Upper lobe of left lung (tissue), 6 donors: ENCODE measurements at places on chromosomes 6 and 20. TPM values are rescaled to one million over a fixed set of nuclear protein-coding genes. Genes with fewer than 3 reads are reported as not detected.

The FGD2 gene
- 192 TPM for total RNA-seq

The KCNQ5 gene
- 0.71 TPM for total RNA-seq

GRCh38 chr6:36505744-36506534 lies 41.3 kb downstream of the STK38 start:
- H3K27ac ChIP-seq, result no peak overlapping the region
- DNase-seq, result no peak
- no peaks in the 10 kb centered on the region for H3K4me1 ChIP-seq
- H3K27me3 ChIP-seq, result no peaks in the 10 kb centered on the region
- no peak overlapping the region for H3K4me3 ChIP-seq
- H3K36me3 ChIP-seq, result no peaks in the 10 kb centered on the region

DNA sequence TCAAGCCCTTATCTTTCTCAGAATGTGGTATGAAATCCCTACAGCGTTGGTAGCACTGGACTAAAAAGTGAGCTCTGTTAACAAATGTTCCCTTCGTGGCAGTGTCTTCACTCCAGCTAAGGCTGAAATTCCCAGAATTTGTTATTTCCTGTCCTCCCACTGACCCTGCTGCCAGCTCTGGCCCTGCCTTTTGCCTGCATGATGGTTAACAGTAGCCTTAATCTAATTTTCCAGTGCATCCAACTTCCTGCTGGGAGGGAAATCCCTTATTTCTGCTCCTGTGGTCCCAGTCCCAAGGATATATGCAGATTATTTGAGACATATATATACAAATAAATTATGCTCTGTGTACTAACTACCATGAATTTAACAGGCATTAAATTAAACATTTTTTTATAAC lies 157.2 kb upstream of the CARMIL1 start:
- H3K4me1 ChIP-seq, result peaks cover 13% of the 10 kb centered on the region
- H3K36me3 ChIP-seq, result peaks cover 11% of the 10 kb centered on the region
- no peaks in the 10 kb centered on the region for H3K27me3 ChIP-seq
- DNase-seq, result no peak
- no peak overlapping the region for H3K27ac ChIP-seq

GRCh38 chr6:118203545-118203944 lies 296.5 kb downstream of the SLC35F1 start:
- H3K27me3 ChIP-seq, result no peaks in the 10 kb centered on the region
- no peak for DNase-seq
- H3K4me3 ChIP-seq, result no peak overlapping the region
- no peaks in the 10 kb centered on the region for H3K4me1 ChIP-seq

DNA sequence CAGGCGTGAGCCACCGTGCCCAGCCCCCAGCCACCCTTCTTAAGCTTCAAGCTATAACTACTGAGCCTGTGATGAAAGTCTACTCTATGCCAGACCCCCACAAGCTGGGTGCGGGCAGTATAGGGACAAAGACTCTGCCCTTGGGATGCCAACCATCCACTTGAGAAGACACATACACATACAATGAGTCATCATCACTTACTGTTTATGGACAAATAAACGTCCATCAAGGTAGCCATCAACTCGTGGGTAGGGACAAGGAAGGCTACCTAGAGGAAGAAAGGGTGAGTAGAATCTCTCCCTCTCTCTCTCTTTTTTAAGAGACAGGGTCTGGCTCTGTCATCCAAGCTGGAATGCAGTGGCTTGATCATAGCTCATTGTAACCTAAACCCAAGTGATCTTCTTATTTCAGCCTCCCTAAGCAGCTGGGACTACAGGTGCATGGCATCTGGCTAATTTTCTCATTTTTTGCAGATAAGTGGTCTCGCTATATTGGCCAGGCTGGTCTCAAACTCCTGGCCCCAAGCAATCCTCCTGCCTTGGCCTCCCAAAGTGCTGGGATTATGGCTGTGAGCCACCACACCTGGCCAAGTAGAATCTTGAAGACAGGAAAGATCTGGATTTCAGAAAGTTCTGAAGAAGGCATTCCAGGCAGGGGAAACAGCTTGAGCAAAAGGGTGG lies 2.6 kb upstream of the TP53INP2 start:
- H3K36me3 ChIP-seq, result no peaks in the 10 kb centered on the region
- H3K27me3 ChIP-seq, result no peaks in the 10 kb centered on the region
- H3K4me1 ChIP-seq, result peaks cover 24% of the 10 kb centered on the region

- no peaks in the 10 kb centered on the region for H3K4me1 ChIP-seq
- H3K27me3 ChIP-seq, result no peaks in the 10 kb centered on the region
- H3K27ac ChIP-seq, result no peak overlapping the region
- H3K36me3 ChIP-seq, result no peaks in the 10 kb centered on the region
- no peak for DNase-seq
Measured at GRCh38 chr6:14889611-14890593, 356.0 kb upstream of the JARID2 start.

DNA sequence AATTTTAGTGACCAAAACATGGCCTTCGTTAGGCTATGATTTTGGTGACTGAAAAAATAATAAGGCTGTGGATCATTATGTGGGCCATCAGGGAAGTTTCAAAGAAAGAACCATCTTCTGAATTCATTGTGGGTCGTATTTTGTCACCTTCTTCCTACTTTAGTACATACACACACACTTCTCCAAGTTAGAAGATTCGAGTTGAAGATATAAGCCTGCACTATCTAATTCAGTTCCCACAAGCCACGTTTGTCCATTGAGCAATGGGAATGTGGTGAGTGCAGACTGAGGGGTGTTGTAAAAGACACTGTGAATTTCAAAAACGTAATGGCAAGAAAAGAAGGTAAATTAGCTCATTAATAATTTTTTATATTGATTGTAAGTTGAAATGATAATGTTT lies 766.0 kb downstream of the KIF16B start:
- H3K27ac ChIP-seq, result no peak overlapping the region
- no peak overlapping the region for H3K4me3 ChIP-seq
- no peaks in the 10 kb centered on the region for H3K4me1 ChIP-seq

- no peak for DNase-seq
- H3K27me3 ChIP-seq, result no peaks in the 10 kb centered on the region
- H3K4me3 ChIP-seq, result no peak overlapping the region
- H3K4me1 ChIP-seq, result no peaks in the 10 kb centered on the region
Measured at GRCh38 chr6:163092876-163093275, 321.6 kb upstream of the QKI start.

DNA sequence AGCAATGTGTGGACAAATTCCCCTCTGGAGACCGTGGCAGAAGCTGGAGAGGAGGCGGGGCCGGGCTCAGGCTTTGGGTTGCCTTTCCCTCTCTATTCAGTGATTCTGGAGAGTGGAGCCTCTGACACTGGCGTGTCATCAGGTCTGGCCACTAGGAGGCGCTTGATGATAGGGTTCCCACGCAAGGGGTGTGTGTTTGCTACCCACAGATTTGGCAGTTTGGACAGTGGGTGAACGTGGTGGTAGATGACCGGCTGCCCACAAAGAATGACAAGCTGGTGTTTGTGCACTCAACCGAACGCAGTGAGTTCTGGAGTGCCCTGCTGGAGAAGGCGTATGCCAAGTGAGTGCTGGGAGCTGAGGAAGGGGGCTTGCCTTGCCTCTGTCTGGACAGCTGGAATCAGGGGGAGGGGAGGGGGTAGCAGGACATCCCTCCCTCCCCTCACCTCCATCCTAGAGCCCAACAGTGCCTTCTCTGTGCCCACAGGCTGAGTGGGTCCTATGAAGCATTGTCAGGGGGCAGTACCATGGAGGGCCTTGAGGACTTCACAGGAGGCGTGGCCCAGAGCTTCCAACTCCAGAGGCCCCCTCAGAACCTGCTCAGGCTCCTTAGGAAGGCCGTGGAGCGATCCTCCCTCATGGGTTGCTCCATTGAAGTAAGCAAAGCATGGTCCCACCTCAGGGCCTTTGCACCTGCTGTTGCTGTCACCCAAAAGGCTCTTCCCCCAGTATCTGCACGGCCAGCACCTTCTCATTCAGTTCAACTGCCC lies 14.3 kb downstream of the CAPN11 start:
- no peak for DNase-seq
- no peak overlapping the region for H3K4me3 ChIP-seq
- no peaks in the 10 kb centered on the region for H3K27me3 ChIP-seq
- H3K27ac ChIP-seq, result no peak overlapping the region
- no peaks in the 10 kb centered on the region for H3K4me1 ChIP-seq
- no peaks in the 10 kb centered on the region for H3K36me3 ChIP-seq

DNA sequence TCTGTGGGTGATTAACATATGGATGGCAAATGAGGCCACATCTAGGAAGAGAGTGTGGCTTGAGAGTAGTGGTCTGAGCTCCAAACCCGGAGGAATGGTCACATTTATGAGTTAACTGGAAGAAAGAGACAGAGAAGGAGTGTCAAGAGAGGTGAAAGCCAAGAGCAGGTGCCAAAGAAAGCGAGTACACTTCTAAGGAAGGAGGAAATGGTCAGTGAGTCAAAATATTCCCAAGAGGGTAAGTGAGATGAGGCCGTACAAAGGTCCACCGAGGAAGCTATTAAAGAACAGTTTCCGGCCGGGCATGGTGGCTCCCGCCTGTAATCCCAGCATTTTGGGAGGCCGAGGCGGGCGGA lies 104.5 kb upstream of the RNF24 start:
- no peaks in the 10 kb centered on the region for H3K36me3 ChIP-seq
- H3K4me3 ChIP-seq, result no peak overlapping the region
- no peak for DNase-seq
- no peaks in the 10 kb centered on the region for H3K4me1 ChIP-seq
- no peak overlapping the region for H3K27ac ChIP-seq

GRCh38 chr6:21085643-21086042 lies 507.9 kb upstream of the SOX4 start:
- no peaks in the 10 kb centered on the region for H3K36me3 ChIP-seq
- no peak overlapping the region for H3K27ac ChIP-seq
- H3K4me3 ChIP-seq, result no peak overlapping the region
- no peaks in the 10 kb centered on the region for H3K4me1 ChIP-seq
- no peak for DNase-seq

- H3K27ac ChIP-seq, result peak overlapping the region; percentile 35
- no peak overlapping the region for H3K4me3 ChIP-seq
- peaks cover 6% of the 10 kb centered on the region for H3K4me1 ChIP-seq
- H3K36me3 ChIP-seq, result peaks cover 32% of the 10 kb centered on the region
- no peaks in the 10 kb centered on the region for H3K27me3 ChIP-seq
Measured at GRCh38 chr6:136587527-136587926, 37.3 kb upstream of the MAP7 start.

GRCh38 chr6:16746401-16746800 lies 14.9 kb downstream of the ATXN1 start:
- H3K4me1 ChIP-seq, result peaks cover 13% of the 10 kb centered on the region
- H3K4me3 ChIP-seq, result no peak overlapping the region
- no peak for DNase-seq
- H3K36me3 ChIP-seq, result peaks cover 2% of the 10 kb centered on the region
- no peak overlapping the region for H3K27ac ChIP-seq

GRCh38 chr6:33933101-33933500 lies 129.3 kb upstream of the MLN start:
- H3K4me3 ChIP-seq, result no peak overlapping the region
- H3K4me1 ChIP-seq, result no peaks in the 10 kb centered on the region
- no peaks in the 10 kb centered on the region for H3K27me3 ChIP-seq
- no peak for DNase-seq
- H3K36me3 ChIP-seq, result no peaks in the 10 kb centered on the region

DNA sequence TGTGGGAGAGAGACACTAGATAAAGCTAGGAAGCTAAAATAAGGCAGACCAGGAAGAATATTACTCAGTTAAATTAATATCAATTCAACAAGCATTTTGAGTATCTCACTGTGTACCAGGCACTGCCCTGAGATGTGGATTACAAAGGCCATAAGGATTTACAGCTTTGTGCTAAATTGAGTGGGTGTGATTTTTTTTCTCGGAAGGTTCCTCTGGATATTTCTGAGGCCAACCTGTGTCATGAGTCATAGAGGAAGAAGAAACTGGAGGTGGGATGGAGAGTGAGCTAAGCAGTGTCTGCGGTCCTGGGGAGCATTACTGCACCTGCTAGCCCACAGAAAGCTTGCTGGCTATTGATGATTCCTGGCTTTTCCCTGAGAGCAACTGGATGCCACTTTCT lies 135.2 kb downstream of the RFPL4B start:
- DNase-seq, result no peak
- no peak overlapping the region for H3K4me3 ChIP-seq
- H3K4me1 ChIP-seq, result no peaks in the 10 kb centered on the region
- H3K36me3 ChIP-seq, result no peaks in the 10 kb centered on the region
- no peaks in the 10 kb centered on the region for H3K27me3 ChIP-seq
- H3K27ac ChIP-seq, result no peak overlapping the region
